ENCODE measurements at places on chromosomes 1 and 21. TPM values are rescaled to one million over a fixed set of nuclear protein-coding genes. Genes with fewer than 3 reads are reported as not detected.

- no peak for DNase-seq
Observed at GRCh38 chr1:100941098-100941527, 45.2 kb downstream of the SLC30A7 start.

- DNase-seq = peak; percentile 58
Observed at GRCh38 chr1:15153184-15153841, at the start of gene TMEM51. Gene TMEM51 (plus strand): TSS chr1:15153747. CDS start chr1:15215088, 61,341 bp downstream.

- DNase-seq = no peak
Observed at GRCh38 chr1:181779343-181779742, 282.2 kb downstream of the ZNF648 start.

- no peak for DNase-seq
Observed at GRCh38 chr1:223331301-223331700, 32.7 kb downstream of the SUSD4 start.

DNA sequence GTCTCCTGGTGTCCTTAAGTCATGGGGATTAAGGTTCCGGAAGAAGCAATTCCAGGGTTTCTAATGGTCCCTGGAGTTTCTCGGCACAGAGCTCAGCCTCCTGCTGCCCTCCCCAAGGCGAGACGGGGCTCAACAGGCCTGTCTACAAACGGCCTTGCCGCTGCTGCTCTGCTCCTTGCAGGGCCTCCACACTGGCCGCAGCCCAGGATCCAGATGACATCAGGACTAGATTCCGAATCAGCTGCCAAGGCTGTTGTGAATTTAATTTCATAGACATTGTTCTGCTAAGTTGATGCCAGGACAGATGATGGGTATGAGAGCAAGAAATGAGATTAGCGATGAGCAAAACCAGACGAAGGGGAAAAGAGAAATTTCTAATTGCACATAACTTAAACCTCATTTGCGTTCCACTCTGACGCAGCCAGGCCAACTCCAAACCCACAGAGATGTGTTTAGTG, 103.6 kb upstream of the BACE2 start:
- no peak for DNase-seq

DNA sequence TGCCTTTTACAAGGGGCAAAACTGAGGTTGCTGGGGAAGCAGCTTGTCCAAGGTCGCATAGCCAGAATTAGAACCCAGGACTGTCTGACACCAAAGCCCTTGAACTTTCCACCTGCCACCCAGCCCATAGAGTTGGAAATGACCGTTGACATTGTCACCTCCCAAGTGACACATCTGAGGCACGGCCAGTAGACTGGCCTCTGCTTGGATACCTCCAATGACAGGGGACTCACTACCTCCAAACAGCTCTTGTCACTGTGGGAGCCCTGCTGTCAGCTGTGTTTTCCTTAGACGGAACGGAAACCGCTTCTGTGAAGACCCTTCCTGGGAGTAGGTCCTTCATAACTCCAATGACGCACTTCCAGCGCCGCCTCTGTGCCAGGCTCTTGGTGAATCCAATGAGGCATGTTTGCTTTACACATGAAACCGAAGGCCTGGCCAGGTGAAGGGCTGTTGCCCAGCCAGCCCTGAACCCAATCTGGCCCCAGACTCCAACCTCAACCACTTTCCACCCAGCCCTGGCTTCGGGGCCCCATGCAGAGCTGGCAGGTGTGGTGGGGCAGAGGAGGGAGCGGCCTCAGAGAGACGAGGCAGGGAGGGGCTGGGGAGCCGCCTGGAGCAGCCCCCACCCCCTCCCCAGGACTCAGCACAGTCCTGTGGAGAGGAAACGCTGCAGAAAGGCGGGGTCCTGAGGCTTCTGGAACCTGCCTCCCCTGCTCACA, 109.2 kb upstream of the IFFO2 start:
- no peak for DNase-seq

- DNase-seq = no peak
Observed at GRCh38 chr1:77133731-77134358, 85.4 kb downstream of the PIGK start.

DNA sequence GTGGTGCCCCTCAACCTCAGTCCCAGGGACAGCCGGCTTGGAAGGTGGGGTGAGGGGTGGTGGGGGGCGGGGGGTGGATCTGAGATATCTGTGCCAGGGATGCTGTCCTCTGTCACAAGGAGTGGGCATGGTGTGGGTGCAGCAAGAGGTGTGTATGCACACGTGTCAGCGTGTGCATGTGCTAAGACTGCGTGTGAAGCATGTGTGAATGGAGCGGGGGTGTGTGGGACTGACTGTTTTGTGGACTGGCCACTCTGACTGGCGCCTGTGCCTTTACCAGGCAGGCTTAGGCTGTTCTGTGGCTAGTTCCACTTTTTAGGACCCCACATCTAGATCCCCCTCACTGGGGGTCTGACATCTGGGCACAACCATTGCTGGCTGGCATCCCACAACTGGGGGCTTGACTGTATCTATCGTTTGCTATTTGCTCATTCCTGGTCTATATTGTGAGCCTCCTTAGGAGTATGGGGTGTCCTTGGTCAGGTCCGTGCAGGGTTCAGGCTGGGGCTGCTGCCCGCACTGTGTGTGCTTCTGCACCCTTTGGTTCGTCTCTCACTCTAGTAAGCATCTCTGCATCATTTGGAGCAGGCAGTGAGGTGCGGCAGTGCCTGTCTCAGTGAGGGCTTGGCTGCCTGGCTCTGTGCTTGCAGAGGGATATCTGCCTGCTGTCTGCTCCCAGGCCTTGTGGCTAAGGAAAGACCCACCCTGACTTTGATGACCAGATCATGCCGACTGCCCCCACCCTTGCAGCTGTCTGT, 1.9 kb downstream of the AMPD2 start:
- no peak for DNase-seq

- DNase-seq = no peak
Observed at GRCh38 chr1:175124861-175125260, 57.2 kb downstream of the TNN start.

Gene FALEC
- 1.9 TPM for total RNA-seq

Gene RBM15
- 23.0 TPM for total RNA-seq

Gene SLC22A15
- total RNA-seq = 28.9 TPM
